ENCODE measurements at places on chromosomes 13 and 19. TPM values are rescaled to one million over a fixed set of nuclear protein-coding genes. Genes with fewer than 3 reads are reported as not detected.

Gene CD37
- total RNA-seq, result 10.5 TPM

Gene A1BG
- total RNA-seq, result 2.0 TPM

Gene ZNF419
- 23.3 TPM for total RNA-seq

Gene WASF3
- 45.5 TPM for total RNA-seq

Gene SERPINE3
- total RNA-seq, result not detected

Gene TMEM38A
- total RNA-seq, result 8.8 TPM

Gene RASL11A
- total RNA-seq, result 7.2 TPM

Gene EBI3
- total RNA-seq, result 0.77 TPM

Gene SHD
- 10.4 TPM for total RNA-seq

Gene GNG8
- total RNA-seq, result 1.7 TPM

Gene TUBA3C
- not detected for total RNA-seq

Gene PIAS4
- 26.3 TPM for total RNA-seq
